Activated CD4-positive, CD25-positive, alpha-beta regulatory T cell (primary cell): ENCODE measurements at places on chromosomes 16 and 17.

GRCh38 chr17:64496348-64496785 lies 487 bp downstream of the POLG2 start:
- DNase-seq = no peak

DNA sequence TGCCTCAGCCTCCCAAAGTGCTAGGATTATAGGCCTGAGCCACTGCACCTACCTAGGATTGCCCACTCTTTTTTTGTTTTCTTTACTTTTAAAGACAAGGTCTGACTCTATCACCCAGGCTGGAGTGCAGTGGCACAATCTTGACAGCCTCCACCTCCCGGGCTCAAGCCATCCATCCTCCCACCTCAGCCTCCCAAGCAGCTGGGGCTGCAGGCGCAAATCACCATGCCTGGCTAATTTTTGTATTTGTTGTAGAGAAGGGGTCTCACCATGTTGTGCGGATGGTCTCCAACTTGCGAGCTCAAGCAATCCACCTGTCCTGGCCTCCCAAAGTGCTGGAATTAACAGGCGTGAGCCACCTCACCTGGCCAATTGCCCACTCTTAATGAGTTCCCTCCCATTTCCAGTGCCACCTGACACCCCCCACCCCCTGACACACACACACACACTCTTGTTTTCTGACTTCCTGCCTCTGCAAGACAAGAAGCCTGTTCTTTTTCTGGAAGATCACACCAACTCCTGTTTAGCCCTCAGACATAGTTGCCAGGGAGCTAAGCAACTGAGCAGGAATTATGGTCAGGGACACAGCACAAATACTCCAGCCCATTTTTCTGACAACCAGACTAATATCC lies 2.6 kb downstream of the OVCA2 start:
- no peak for DNase-seq

DNA sequence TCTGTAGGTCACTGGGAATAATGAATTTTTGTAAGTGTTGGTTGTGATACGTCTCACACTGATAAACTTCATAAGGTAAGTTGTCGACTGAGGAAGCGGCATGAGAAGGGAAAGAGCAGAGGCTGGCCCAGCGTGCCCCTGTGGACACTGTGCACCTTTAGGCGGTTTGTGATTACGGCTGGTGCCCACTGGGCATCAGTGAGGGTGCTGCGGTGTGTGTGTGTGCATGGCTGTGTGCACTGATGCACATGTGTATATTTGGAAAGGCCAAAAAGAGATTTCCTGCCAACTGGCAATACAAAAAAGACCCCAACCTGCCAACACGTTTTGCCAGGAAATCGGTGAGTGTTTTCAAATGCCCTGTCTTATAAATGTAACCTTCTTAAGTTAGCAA lies 11.9 kb downstream of the IRF8 start:
- DNase-seq = no peak

- DNase-seq = no peak
Measured at GRCh38 chr17:81419319-81419885, 24.1 kb downstream of the BAHCC1 start.

- no peak for DNase-seq
Measured at GRCh38 chr16:85124636-85125346, 12.5 kb upstream of the CIBAR2 start.

- DNase-seq = no peak
Measured at GRCh38 chr16:17307504-17307903, 163.3 kb downstream of the XYLT1 start.

DNA sequence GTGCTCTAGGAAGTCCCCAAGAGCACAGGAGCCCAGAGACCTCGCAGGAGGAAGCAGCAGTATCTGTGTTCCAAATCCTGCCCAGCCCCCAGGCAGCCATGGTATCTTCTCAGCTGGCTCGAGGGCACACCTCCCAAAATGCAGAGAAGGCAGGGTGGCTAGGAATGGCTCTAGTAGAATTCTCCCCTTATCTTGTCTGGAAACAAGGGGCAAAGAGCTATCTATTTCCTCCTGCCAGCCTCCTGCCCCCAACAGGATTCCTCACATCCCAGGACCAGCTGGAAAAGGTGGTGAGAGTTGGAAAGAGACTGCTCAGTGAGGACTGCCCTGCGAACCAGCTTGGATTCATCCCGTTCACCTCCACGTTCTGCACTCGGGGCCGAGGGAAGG lies 8.6 kb upstream of the TSPOAP1 start:
- DNase-seq = no peak

GRCh38 chr16:346587-346986 lies 5.9 kb downstream of the AXIN1 start:
- DNase-seq = no peak

DNA sequence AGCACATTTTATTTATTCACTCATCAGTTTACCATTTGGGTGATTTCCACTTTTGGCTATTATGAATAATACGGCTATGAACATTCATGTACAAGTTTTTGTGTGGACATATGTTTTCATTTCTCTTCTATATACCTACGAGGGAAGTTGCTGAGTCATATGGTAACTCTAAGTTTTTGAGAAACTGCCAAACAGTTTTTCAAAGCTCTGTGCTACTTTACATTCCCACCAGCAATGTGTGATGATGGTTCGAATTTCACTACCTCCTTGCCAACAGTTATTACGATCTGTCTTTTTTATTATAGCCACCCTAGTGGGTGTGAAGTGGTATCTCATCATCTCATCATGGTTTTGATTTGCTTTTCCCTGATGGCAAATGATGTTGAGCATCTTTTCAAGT lies 63.7 kb upstream of the MRTFB start:
- no peak for DNase-seq

DNA sequence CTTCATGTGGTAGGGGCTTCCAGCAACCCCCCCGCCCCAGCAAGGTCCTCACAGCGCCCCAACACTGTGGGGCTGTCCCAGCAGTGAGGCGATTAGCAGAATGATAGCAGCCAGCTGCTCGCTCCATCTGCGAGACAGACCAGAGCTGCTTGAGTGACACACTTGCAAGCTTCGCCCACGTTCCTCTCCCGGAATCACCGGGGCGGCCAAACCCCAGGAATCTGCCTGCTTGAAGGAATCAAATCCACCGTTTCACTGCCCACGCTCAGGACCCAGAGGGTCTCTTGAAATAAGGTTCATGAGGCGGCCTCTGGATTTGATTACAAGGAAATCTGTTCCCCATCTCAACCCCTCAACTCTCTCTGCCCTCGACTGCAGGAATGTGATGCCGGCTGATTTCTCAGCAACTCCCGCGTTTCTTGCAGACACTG lies 356.0 kb downstream of the C16orf95 start:
- DNase-seq = no peak

DNA sequence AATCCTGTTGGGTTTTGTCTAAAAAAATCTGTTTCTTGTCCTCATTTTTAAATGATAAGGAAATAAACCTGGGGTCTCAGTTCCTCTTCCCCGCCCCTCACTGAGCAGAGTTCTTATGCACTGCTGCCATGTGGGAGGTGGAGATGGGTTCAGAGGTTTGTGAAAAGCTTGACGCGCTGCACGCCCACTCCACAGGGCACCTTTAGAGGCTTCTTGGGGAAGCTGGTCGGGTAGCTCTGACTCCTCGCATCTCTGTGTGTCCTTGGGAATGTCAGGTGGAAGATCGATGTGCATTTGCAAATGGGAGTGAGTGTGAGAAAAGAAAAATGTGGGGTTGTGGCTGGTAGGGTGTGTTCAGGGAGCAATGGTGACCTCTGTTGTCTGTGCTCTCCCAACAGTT lies 4.7 kb upstream of the ZNHIT3 start:
- no peak for DNase-seq

DNA sequence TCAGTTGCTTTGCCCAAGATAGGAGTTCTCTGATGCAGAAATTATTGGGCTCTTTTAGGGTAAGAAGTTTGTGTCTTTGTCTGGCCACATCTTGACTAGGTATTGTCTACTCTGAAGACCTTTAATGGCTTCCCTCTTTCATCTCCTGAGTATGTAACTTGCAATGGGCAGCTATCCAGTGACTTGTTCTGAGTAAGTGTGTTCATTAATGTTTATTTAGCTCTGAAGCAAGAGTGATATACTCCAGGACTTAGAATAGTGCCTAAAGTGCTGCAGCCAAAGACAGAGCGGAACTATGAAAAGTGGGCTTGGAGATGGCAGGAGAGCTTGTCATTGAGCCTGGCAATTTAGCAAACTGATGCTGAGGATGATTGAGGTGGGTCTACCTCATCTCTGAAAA lies 8.8 kb upstream of the TANGO6 start:
- no peak for DNase-seq

DNA sequence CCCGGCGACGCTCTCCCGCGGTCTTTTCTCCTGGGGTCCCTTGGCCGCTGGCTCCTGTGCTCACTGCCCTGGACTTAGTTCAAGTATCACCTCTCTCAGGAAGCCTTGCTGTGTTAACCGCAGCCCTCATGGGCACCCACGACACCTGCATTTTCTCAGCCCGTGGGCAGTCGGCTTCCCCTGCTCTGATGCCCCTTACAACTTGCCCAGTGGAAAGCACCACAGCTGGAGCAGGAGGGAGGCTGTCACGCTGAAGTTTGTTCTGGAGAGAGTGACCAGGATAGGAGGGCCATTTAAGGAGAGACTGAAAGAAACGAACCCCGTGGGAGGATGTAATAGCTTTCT lies 395 bp downstream of the STXBP4 start:
- DNase-seq = no peak

DNA sequence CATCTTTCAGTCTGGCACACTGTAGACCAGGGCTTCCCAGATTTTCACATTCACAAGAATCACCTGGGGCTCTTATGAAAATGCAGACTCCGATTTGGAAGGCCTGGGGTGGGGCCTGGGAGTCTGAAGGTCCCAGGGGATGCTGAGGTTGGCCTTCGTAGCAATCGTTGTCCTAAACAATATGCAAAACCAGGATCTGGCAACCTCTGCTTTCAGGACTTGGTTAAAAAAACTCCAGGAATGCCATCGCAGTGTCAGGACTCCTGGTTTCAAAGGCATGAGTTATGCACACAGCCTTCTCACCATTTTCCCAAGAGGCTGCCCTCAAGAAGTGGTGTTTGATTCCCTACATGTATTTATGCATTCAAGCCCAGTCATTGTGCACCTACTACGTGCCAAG lies 6.7 kb downstream of the CLEC19A start:
- DNase-seq = no peak

DNA sequence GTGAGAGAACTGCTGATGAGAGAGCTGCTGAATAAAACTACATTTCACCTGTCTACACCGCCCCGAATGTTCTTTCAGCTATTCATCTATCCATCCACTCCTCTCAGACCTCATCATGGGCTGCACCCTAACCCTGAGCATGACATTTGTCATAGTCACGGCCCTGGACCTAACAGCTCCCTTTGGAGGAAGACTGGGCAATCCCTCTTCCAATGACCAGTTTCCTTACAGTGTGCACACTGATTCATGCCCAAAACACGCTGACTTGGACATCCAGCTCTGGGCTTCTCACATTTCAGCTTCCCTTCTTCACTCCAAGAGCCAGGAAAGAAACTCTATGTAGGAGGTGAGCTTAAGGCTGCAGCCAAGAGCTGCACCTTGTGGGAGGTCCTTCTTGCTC lies 41.8 kb upstream of the ARL4D start:
- no peak for DNase-seq

DNA sequence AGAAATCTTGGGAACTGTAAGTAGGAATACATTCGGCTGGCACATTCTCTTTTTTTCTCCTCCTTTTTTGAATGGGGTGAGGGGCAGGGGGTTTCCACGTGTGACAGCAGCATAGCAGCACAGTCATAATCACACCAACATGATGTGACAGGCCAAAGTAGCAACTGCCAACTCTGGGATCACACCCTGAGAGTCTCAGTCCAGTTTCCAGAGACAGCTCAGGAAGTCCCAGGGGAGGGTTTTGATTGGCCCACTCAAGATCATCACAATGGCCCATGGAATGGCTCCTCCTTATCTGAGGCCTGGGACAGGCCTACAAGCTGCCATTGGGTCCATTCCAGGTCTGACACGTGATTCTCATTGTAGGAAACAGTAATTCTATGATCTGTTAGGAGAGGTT lies 207.1 kb upstream of the ASIC2 start:
- no peak for DNase-seq

GRCh38 chr16:79638386-79638785 lies 37.8 kb upstream of the MAF start:
- DNase-seq = no peak

DNA sequence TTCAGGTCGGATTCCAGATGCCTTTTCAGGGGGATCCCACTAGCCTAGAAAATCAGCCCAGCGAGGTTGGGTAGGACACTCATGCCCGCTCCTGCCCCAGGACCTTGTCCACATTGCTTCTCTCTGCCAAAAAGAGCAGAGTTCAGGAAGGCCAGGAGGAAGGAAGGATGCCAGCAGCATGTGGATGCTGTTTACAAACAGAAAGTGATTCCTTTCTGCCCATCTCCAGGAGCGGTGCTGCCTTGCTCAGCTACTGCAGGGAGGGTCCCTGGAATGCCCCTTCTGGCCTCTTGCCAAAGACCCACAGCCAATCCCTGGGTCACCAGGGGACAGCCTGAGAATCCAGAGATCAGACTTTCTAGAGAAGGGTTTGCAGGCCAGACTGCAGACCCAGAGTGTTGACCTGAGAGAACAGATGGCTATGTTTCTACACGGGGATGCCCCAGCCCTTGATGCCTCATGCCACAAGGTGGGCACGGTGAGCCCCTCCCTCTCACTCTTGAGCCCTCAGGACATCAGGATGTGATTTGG lies 32.3 kb upstream of the EMP2 start:
- DNase-seq = no peak
